ENCODE measurements at places on chromosomes 16 and 17. TPM values are rescaled to one million over a fixed set of nuclear protein-coding genes. Genes with fewer than 3 reads are reported as not detected.

Gene CFAP97D1
- not detected for total RNA-seq

Gene GID4
- 6.0 TPM for total RNA-seq

Gene SETD1A
- total RNA-seq = 4.5 TPM

Gene WWOX
- 13.3 TPM for total RNA-seq

Gene BCAR1
- total RNA-seq = 67.9 TPM

Gene SGSM2
- 24.8 TPM for total RNA-seq

Gene PLCD3
- total RNA-seq = 33.5 TPM

Gene SPNS3
- not detected for total RNA-seq

Gene MYH2
- total RNA-seq = not detected

Gene ARSG
- 1.8 TPM for total RNA-seq

Gene GDPD1
- 0.18 TPM for total RNA-seq

Gene EVI2A
- 0.90 TPM for total RNA-seq

Gene NXPH3
- 0.16 TPM for total RNA-seq
